ENCODE measurements at places on chromosomes 16 and 17.
A peak's percentile ranks its signal among the peaks of the same experiment; 100 is the strongest.

GRCh38 chr16:28548306-28548802, 5.4 kb upstream of the SGF29 start:
- no peak for DNase-seq

GRCh38 chr17:12977008-12977751, 40.6 kb downstream of the ELAC2 start:
- DNase-seq = no peak

DNA sequence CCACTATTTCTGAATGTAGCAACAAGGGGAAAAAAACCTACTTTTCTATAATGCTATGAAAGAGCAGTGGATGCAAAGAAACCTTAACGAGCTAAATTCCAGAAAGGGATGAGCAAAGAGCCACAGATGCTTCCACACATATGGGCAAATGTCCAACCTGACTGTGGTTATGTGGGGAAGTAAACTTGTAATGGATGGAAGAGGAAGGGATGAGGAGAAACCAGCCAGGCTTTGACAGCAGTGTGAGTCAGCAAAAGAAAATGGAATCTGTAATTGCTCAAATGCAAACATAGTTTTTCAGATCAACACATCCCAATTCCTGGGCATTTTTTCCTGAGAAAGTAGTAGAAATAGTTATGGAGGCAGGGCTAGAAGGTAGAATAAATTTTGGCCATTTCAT, 204.8 kb upstream of the CPHXL start:
- DNase-seq = no peak

DNA sequence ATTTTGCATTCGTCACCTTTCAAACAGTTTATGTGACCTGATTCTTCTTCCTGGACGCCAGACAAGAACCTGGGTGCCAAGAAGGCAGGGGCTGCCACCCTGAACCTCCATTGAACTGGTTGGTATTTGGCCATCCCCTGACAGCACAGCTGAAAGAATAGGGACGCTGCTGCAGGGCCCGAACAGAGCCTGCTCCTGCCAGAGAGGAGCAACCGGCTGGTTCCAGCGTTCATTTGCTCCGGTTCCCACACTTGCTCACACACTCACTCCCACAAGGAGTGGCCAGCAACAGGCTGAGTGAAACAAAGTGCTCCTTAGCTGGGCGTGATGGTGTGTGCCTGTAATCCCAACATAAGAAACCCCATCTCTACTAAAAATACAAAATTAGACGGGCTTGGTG, 14.9 kb downstream of the KRT9 start:
- no peak for DNase-seq

- DNase-seq = no peak
These were observed 6.8 kb downstream of the PCTP start for GRCh38 chr17:55757659-55758058.

DNA sequence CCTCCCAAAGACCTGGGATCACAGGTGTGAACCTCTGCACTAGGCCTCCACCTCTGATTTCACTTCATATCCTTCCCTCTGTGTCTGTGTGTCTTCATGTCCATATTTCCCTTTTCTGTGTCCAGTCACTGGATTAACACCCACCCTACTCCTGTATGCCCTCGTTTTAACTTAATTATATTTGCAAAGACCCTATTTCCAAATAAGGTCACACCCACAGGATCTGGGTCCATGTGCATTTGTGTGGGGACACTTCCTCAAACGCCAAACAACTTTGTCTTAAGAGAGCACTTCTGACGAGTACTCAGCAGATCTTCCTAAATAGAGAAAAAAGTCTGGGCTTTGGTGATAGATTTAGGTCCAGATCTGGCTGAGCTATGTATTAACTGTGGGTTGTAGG, 56.3 kb downstream of the MPHOSPH6 start:
- DNase-seq = no peak

GRCh38 chr16:50114357-50115129, 38.6 kb upstream of the TENT4B start:
- no peak for DNase-seq

GRCh38 chr16:63239065-63239570, 1202.9 kb upstream of the CDH8 start:
- DNase-seq = no peak

DNA sequence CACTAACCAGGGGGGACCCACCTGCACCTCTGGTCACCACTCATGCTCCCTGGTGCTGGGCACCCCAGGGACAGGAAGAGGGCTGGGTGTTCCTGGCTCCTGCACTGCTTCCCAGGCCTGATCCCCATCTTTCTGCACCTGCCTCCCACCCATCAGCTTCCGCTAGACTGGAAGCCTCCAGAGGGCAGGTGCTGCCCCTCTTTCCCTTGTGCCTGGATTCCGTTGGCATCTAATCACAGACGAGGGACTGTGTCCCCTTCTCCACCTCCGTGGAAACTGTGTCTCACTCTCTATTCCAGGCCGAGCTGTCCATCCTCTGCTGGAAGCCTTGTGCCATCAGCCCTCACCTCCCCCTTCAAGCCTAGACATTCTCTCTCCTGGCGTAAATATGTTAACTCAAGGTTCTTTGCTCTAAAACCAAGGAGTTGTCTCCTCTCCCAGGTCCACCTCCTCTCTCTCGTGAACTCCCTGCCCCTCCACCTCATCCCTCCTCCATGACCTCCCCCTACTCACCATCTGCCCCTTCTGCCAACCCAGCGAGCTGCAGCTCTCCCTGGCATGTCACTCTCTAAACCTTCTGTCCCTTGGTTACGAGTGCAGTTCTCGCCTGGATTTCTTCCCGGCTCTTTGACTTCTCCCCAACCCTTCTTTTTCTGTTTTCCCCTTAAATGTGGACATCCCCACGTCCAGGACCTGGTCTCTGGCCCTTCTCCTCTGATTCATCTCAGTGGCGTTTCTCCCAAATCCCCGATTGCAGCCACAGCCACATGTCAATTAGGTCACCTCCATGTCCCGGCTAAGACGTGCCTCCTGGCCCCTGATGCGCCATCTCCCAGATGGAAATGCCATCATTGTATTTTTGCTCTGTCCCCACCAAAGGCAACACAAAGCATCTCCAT, 107.7 kb downstream of the SEC14L1 start:
- no peak for DNase-seq

GRCh38 chr17:81405411-81405872, 10.2 kb downstream of the BAHCC1 start:
- DNase-seq = no peak

DNA sequence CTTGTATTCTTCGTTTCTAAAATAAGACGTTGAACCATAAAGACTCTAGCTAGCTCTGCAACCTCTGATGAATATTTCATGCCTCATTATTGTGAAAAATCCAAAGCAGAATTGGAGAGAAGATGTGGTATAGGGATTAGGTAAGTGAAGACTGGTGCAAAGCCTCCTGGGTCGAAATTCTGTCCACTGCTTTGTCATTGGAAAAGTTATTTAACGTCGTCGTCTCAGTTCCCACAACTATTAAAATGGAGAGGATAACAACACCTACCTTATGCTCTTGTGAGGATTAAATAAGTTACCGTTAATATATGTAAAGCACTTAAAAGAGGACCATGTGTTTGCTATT, 1.4 kb upstream of the PRPSAP2 start:
- no peak for DNase-seq

- no peak for DNase-seq
These were observed 18.0 kb upstream of the GSE1 start for GRCh38 chr16:85594978-85595661.

- DNase-seq = peak; percentile 17
These were observed 1.4 kb downstream of the TENT4B start for GRCh38 chr16:50154420-50154950.

DNA sequence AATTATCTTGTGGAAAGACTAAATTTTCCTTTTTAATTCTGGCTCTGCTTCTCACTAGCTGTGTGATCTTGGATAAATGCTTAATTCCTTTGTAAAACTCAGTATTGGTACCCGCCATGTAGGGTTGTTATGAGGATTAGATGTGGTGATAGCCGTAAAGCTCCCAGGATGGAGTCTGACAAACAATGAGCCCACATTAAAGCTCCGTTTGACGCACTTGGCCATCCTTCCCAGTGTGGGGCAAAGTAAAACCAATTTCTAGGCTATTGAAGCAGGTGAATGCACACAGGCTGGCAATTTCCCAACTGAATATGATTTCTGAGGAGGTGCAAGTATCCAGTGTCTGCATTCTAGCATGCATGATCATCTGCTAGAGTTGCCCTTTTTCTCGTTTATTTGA, 123.6 kb downstream of the MRTFB start:
- no peak for DNase-seq

GRCh38 chr16:29804455-29805231, 1.7 kb upstream of the MAZ start:
- peak; percentile 66 for DNase-seq
